Activated T-cell treated with anti-CD3 and anti-CD28 coated beads, Interleukin-2, amount 50 U/mL, for 48 hours (primary cell): ENCODE measurements at places on chromosomes 13 and 19.

DNA sequence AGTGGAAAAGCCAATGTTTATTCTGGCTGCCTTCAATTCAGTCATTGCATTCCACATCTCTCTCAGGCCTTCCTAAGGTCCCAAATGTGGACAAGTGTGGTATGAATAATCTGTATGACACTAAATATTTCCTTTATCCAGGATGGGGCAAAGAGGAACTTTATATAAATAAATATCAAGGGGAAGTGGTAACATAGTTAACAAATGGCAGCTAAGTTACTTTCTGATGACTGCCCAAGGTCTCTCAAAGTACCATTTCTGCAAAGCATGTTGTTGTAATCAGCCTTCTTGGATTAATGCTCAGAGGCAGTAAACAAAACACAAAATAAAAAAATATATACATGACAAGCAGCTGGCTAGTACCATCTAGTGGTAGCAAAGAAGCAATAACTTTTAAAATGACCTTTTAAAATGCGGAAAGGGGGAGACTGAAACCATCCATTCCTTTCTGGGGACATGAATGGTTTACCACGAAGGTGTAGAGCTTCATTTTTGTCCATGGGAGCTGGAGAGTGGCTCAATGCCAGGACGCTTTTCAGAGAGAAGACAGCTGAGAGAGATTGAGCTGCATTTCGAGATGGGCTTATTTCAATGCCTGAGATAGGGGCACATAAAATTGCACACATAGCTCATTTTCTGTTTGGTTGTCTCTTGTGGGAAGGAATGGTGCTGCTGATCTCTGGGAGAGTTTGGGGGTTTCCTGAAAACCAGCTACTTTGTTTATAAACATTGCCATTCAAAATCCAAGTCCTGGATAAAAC is 259.2 kb downstream of the RFC3 start:
- DNase-seq, result no peak

GRCh38 chr13:31042481-31043165 is 110.2 kb downstream of the TEX26 start:
- DNase-seq, result no peak

DNA sequence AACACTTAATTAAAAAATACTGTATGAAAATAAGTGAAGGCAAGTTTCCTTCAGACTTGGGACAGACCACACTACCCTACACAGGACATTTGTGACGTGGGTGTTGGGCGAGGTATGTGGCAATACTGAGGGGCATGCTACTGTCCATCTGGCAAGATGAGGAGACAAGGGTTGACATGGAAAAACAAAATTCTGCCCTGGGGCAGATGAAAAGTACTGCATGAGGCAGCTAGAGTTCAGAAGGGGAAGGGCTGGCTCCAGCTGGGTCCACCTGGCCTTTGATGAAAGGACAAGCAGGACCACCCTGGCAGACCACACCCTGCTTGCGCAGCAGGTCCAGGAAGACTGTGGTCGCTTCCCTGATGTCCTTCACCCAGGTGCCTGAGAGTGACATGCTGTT is 43.2 kb downstream of the LATS2 start:
- no peak for DNase-seq

DNA sequence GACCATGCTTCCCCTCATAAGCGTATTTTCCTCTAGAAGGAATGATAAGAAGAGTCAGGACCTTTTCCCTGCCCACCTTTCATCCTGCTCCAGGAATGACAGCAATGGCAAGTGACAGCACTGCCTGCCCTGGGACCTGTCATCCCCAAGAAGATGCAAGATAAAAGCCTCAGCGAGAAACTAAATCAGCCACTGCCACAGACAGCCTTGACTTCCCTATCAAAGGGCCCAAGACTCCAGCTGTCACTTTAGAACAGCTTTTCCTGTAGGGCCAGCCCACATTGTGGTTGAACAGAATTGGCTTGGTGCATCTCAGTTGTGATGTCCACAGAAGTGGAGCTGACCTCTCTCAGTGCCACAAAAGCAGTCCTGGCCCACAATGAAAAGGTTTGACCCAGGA is 1.1 kb downstream of the RAB8A start:
- no peak for DNase-seq

GRCh38 chr19:47698631-47699359 is 14.4 kb upstream of the EHD2 start:
- no peak for DNase-seq

DNA sequence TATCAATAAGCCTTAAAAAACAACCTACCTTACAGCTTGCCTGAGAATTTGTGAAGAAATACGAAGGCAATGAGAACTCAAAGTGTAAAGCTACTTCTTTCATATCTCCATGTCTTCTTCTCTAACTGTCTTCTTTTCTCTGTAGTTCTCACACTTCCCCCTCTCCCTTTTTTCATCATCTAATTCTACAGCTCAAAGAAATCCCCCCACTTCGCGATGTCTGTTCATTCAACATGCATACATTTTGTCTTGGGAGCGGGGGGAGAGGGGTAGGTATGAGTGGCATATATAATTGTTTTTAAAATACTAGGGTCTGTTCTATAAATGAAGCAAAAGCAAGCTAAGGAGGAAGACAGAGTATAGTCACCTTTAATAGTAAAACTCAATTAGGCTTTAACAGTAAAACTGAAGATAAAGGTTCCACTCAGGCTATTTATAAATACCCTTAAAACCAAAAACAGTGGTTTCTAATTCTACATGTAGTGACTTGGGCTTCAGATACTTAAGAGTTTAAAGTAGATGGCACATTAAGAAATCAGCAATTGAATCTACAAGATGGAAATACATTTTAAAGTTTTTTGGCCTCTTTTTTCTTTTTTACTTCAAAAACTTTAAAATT is 106.9 kb downstream of the KLF12 start:
- no peak for DNase-seq

- DNase-seq, result no peak
Observed at GRCh38 chr13:59047546-59047945, 1116.2 kb downstream of the DIAPH3 start.

GRCh38 chr13:23050126-23050525 is 130.7 kb upstream of the SGCG start:
- DNase-seq, result no peak

- DNase-seq, result no peak
Observed at GRCh38 chr13:97944396-97945029, 9.0 kb upstream of the IPO5 start.

DNA sequence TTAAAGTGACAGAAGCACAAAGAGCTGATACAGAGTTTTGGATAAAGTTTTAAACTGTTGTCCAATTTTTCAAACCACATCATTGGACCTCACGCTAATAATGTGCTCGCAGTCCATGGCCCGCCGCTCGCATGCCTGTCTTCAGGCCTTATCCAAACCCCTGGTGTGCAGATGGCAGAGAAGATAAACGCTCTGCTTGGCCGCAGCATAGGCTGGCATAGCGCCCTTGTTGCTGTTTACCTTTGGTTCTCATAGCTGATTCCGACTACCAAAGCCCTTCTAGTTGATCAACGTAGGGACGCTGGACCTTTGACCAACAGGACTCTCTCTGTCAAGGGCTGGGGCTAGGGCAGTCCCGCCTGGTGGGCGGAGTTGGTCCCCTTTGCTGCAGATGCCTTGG is 23.5 kb upstream of the QTRT1 start:
- DNase-seq, result no peak

DNA sequence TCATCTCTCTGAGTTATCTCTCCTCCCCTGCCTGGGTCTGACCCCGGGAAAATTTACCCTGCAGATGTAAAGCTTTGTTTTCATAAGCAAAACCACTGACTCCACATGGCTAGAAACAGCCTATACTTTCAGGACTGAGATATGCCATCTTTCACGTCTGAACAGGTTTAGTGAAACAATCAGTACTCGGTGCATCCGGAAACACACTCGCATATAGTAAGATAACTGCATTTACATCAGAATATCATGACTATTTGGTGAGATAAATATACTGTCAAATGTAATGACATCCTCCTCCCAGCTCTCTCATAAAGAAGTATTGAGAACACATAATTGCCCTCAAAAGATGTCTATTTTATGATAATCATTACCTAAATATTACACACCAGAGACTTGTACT is 172.8 kb downstream of the EFNB2 start:
- no peak for DNase-seq

DNA sequence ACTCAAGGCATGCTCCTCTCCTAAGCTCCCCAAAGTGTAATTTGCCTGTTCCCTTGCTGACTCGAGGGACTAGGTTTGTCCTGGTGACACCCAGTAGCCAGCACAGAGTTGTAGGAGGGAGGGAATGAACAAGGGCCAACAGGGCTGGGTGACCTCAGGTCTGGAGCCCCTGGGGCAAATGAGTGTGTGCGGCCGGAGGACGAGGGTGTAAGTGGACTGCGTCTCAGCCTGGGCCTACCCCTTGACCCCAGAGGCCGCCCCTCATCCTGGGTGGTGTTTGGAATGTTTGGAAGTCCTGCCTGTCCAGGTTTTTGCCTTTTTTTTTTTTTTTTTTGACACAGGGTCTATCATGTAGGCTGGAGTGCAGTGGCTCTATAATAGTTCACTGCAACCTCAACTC is 1.3 kb upstream of the ZNF653 start:
- no peak for DNase-seq

GRCh38 chr19:38076337-38076736 is 147.7 kb downstream of the DPF1 start:
- DNase-seq, result no peak

DNA sequence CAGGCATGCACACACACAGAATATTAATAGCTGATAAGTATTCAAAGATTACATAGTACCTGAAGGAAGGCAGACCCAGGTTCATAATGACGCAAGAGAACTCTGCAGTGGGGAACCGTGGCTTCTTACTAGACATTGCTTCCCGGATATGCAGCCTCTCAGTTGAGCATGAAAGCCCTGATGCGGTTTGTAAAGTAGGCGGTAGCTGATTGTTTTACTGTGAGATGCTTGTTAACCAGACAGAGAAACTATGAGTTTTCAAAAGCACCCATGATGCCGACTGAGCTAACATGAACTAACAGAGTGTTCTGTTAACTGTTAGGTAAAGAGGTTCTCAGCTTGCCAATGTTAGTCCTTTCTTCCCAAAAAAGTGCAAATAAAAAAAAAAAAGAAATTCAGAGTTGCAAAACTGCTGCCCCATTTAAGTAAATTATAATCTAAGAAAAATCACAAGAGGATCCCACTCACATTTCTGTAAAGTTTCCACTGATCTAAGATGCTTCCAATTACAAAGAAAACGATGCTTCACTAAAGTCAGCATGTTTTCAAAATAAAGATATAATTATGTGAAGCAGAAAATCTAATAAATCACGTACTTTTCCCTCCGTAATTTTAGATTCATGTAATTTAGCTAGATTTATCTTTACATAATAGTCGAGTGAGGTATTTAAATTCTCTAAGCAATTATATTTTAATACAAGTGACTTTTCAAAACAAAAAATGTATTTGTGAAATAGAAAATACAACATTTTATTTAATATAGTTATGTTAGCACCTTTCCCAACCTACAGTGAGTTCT is 2.2 kb downstream of the FLT1 start:
- DNase-seq, result peak; percentile 56

- DNase-seq, result no peak
Observed at GRCh38 chr13:48162217-48162616, 67.3 kb upstream of the MED4 start.

- DNase-seq, result no peak
Observed at GRCh38 chr19:1653300-1653628, 849 bp upstream of the TCF3 start.

GRCh38 chr13:102658660-102659059 is 36.2 kb downstream of the METTL21C start:
- DNase-seq, result no peak
